ENCODE measurements at places on chromosomes 4 and X.

- DNase-seq = no peak
Measured at GRCh38 chr4:146957237-146957636, 11.6 kb upstream of the TTC29 start.

DNA sequence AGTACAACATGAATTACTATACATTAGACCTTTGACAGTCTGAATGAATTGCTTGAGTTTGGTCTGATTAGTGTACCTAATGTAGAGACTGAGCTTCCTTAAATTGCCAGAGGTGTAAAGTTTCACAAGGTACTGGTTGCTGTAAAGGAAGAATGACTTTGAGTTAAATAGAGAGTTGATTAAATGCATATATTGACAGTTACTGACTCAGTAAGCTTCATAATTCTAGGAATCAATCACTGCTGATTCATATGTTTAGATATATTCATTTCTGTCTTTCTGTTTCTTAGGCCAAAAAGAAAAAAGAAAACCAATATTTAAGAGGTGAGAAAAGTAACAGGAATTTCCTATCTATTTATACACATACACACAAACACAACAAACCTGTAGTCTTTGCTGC lies 16.2 kb upstream of the ART3 start:
- DNase-seq = no peak

- DNase-seq = no peak
Measured at GRCh38 chr4:54184581-54184980, 44.5 kb upstream of the PDGFRA start.

GRCh38 chr4:168128601-168129000 lies 36.3 kb downstream of the ANXA10 start:
- DNase-seq = no peak

- DNase-seq = no peak
Measured at GRCh38 chrX:78619834-78620233, 39.3 kb downstream of the RTL3 start.

GRCh38 chr4:85806334-85806733 lies 331.4 kb downstream of the ARHGAP24 start:
- DNase-seq = no peak

All from effector memory CD4-positive, alpha-beta T cell (primary cell).